ENCODE measurements at places on chromosomes 7 and 10. TPM values are rescaled to one million over a fixed set of nuclear protein-coding genes. Genes with fewer than 3 reads are reported as not detected.

The NUTM2B gene
- total RNA-seq, result 2.0 TPM

The MAGI2 gene
- total RNA-seq, result 0.05 TPM

The OR13A1 gene
- total RNA-seq, result not detected

The GPNMB gene
- not detected for total RNA-seq

The CREB5 gene
- total RNA-seq, result not detected

The BMPR1A gene
- total RNA-seq, result 10.3 TPM

The GBX1 gene
- total RNA-seq, result not detected

The TMEM236 gene
- total RNA-seq, result 0.05 TPM

The SLC16A9 gene
- 0.05 TPM for total RNA-seq

Measured in activated naive CD4-positive, alpha-beta T cell treated with anti-CD3 and anti-CD28 coated beads, Interleukin-2, amount 10 ng/mL, durations not matched to agents 5 hours and 36 hours (primary cell).